ENCODE measurements at places on chromosomes 7 and 10.

DNA sequence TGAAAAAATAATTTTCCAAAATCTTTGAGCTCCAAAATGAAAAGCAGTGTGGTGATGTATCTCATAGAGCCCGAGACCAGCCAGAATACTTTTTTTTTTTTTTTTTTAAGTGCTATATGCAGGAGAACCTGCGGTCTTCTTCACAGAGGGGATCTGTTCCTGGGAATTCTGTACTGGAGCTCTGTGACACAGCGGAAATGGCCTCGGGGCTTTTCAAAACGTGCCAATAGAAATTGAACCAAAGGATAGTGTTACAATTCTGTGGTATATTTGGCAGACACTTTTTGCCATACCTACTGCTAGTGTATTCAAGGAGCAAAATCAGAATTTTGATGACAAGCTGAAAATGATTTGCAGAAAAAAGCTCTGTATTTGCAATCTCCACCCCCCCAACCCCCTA lies 1429.3 kb upstream of the LRRTM3 start:
- no peak for DNase-seq

GRCh38 chr7:108313086-108313485 lies 143.2 kb downstream of the NRCAM start:
- no peak for DNase-seq

GRCh38 chr7:80278737-80279136 lies 144.1 kb downstream of the GNAI1 start:
- DNase-seq, result no peak

DNA sequence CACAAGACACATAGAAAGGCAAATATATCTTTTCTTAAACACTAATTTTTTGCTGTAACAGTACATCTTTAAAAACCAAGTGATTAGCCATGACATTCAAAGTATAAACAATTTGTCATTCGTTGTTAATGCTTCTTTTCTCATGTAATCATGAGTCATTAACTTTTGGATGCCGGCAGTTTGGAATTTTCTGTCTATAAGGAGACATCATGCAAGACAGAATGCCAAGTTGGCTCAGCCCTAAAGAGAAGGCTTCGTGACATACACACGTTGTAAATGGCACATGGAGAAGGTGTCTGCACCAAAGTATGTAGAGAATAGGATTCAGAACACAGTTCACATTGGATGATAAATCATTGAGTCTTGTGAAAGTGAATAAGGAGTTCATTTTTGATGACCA lies 35.9 kb downstream of the CCDC3 start:
- no peak for DNase-seq

DNA sequence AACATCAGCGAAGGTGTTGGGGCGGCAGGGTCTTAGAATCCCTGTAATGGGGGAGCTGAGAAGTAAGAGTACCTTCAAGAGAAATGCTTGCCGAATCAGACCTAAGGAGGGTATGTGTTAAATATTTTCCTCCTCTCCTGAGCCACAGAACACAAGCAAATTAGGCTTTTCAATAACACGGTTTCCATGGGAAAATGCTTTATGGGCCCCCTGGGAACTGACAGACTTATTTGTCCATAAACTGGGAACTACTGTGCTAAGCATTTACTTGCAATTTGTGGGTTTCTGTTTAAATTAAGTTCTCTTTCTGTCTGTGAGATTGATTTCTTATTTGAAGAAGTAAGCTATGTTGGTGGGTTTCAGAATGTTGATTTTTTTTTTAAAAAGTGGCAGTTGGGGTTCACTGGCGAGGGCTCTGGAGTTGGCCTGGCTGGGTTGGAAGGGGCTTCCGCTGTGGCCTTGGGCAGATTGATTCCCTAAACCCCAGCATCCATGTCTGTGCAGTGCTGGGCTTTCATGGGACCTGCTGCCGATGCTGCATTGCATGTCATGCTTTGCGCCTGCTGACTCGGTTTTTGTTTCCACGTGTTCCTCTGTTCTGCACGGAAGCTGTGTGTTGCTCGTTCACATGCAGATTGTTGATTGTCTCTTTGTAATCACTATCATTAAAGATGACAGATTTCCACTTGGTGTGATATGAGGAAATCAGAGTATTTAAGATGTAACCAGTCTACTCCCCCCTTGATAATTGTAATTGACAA lies 7.2 kb downstream of the RBM17 start:
- no peak for DNase-seq

- DNase-seq, result no peak
These were observed 6.1 kb downstream of the GSTO2 start for GRCh38 chr10:104274762-104275721.

DNA sequence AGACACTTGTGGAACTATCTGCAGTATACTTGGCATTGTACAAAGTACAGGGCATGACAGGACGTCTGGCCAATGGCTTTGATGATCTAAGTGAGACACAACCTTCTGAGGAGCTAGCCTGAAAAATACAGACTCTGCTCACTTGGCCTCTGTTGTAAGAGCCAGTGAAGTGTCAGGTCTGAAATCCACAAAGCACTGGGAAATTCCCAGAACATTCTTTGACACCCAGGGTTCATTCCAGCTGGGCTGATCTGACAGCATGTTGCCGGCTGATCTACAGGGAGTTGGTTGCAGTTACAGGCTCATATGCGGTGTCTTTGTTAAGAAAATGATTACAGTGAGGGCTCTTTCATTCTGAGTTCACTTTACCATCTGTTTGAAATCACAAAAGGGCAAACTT lies 354.6 kb downstream of the PHF14 start:
- DNase-seq, result no peak

DNA sequence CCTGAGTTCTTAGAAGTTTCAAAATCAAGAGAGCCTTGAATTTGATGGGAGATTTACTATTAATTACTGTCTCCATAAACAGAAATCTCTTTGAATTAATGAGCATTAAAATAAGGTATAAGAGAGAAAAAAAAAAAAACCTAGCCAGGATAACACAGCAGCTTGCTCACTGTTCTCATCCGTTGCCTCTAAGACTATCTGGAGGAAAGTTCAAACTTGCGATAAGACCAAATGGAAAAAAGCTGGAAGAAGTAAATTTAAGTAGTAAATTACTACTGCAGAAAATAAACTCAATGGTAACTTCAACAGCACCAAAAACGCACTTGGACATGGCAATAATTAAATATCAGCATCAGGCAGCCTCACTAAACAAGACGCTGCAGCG lies 36.7 kb downstream of the GNA12 start:
- no peak for DNase-seq

DNA sequence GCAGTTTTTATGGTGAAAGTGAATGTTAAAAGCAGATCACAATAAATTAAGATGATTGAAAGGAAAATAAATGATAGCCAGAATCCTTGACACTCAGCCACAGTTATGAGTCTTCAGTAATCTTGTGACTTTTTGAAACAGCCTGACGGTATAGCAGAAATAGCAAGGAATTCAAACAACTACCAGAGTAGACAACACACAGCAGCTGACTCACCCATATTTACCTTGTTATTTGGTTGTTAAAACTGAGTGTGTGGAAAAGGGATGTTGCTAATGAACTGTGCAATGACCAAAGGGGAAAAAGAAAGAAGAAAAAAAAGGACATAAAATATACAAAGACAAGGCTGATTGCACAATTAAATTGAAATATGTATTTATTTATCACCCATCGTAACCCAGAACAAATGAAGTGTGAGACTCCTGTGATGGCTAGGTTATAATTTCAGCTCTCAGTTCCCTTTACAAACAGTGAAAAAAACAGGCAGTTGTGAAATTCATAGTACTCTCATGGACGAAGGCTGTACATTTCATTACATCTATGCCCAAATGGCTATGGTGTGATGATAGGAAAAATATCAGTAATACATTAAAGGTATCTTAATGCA lies 1023.0 kb upstream of the SORCS1 start:
- DNase-seq, result no peak

DNA sequence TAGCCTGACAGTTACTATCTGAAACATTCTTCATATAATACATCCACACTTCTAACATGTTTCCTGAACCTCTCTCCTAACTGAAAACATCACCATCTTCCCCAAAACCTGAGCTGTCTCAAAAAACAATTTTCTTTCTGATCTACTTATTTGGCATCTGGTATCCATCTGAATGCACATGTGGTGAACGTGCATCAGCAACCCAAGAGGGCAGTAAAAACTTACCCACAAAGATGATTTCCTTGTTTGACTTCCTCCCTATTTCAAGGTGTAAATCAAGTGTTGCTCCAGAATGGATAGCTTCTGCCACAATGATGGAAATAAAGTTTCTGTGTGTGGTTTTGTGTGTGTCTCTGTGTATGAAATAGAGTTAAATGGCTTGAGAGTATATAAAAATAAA lies 500.4 kb downstream of the MAGI2 start:
- DNase-seq, result no peak
